ENCODE measurements at places on chromosomes 16 and 17.
A peak's percentile ranks its signal among the peaks of the same experiment; 100 is the strongest.

DNA sequence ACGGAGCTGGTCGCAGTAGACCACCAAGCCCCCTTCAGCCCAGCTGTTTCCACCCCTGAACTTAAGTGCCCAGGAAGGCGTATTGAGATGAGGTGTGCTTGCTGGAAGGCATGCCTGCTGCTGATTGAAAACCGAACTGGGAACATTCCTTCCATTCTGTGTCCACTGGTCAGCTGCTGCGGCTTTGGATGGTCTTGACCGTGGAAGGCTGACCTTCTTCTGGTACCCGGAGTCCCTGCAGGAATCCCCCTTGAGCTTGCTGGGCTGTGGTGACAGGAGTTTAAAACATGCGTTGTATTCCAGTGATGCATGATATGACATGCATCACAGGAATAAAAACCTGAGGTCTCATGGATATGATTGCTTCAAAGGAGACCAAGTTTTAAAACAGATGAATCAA lies 31.4 kb downstream of the IL4R start:
- DNase-seq, result no peak

DNA sequence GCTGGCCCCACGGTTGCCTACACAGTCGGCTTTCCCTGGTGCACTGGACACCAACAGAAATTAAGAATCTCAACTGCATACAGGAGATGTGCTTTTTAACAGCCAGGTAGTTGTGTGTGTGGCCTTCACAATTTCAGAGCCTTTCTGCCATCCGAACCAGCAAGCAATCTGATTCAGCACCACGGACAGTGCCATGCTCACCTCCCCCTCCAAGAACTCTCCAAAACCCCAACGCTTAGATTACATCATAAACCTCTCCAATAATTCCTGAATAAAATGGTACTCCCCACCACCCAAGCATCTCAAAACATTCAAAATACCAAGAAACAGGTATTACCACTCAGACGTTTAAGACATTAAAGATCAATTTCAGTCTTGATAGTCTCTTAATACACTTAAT lies 31.8 kb downstream of the USP7 start:
- peak; percentile 24 for DNase-seq

GRCh38 chr16:55938126-55938525 lies 63.0 kb upstream of the CES5A start:
- DNase-seq, result no peak

- no peak for DNase-seq
These were observed 195.5 kb upstream of the CCL2 start for GRCh38 chr17:34059423-34060220.

DNA sequence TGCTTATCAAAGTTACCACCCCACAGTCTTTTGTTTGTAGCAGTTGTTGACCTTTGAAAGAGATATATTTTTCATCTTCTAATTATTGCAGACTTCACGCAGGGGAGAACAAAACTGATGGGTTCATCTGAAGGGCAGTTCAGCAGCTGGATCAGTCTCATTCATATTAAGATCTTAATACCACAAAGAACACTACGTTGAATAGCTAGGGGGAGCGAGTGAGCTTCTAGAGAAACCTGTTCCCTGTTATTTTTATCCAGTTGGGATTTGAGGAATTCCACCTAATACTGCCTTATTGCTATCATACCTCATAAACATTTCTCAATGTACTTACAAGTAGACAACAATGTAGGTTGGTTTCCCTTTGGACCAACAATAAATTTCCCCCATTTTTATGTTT lies 306.1 kb upstream of the KIF2B start:
- peak; percentile 2 for DNase-seq

DNA sequence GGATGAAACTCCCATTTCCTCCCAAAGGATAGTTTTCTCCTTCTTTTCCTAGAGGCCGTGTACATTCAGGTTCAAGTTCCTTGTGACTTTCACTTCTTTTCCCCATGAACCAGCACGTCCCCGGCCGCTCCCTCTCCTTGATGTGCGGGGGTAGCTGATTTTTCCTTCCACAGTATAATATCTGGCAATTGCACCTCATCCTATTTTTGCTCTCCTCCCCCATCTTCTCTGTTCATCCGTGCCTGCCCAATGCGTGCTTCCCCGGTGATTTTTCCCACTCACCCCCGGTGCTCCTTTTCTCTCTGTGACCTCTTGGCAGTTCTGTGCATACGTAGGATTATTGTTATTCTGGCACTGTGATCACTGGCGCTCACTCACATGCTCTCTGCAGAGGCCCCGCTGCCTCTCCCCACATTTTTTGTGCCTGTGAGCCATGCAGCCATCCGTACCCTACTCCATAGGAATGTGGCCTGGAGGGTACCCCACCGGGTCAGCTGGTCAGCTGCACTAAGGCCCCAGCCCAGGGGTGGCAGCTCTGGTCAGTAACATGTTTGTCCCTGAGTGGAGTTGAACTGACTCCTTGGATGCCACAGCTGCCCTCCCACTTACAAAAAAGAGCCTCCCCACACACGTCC lies 100.0 kb downstream of the NTN1 start:
- DNase-seq, result no peak

- DNase-seq, result peak; percentile 96
These were observed 25.6 kb downstream of the SOST start for GRCh38 chr17:43732958-43733357.

DNA sequence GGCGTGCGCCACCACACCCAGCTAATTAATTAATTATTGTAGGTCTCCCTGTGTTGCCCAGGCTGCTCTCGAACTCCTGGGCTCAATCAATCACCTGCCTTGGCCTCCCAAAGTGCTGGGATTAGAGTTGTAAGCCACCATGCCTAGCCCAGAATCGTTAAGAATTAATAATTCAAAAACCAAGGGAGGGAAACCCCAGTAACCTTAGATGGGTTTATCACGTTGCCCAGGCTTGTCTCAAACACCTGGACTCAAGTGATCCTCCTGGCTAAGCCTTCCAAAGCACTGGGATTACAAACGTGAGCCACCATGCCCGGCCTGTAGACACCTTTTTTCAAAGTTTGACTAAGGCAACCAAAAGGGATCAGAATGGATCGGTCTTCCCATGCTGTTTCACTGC lies 21.6 kb downstream of the CD300LF start:
- no peak for DNase-seq

- no peak for DNase-seq
These were observed 173.8 kb downstream of the CDH8 start for GRCh38 chr16:61862221-61863155.

DNA sequence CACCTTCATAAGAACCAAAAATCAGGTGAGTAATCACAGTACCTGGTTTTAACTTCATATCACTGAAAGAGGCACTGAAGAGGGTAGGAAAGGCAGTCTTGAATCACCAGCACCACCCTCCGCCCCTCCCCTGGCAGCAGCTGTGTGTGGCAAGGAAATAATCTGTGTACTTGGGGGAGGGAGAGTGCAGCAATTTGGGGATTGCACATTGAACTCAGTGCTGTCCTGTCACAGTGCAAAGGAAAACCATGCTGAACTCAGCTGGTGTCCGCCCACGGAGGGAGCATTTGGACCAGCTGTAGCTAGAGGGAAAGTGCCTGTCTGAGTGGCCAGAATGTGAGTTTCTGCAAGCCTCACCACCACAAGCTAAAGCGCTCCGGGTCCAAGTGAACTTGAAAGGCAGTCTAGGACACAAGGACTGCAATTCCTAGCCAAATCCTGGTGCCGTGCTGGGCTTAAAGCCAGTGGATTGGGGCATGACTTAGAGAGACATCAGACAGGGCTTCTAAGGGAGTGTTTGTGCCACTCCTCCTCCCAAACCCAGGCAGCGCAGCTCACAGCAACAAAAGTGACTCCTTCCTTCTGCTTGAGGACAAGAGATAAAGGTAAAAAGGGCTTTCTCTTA lies 39.7 kb upstream of the ALDH3A1 start:
- DNase-seq, result no peak

GRCh38 chr17:72025113-72025512 lies 95.7 kb upstream of the SOX9 start:
- no peak for DNase-seq

DNA sequence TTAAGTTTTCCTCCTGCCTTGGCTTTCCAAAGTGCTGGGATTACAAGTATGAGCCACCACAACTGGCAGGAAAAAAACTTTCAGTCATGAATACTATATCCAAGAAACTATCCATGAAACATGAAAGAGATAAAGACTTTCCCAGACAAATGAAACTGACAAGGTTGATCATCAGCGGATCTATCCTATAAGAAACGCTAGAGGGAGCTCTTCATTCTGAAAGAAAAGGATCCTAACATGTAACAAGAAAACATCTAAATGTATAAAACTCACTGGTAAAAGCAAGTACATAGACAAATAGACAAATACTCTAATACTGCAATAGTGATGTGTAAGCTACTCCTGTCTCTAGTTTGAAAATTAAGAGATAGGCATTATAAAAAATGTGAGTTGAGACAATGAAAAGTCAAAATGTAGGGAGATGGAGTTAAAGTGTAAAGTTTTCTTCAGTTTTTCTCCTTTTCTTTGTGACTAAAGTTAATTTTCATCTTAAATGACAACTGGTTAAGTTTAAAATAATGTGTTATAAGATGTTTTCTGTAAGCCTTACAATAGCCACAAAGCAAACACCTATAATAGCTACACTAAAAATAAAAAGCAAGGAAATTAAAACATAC lies 79.6 kb upstream of the TEKT1 start:
- peak; percentile 53 for DNase-seq

DNA sequence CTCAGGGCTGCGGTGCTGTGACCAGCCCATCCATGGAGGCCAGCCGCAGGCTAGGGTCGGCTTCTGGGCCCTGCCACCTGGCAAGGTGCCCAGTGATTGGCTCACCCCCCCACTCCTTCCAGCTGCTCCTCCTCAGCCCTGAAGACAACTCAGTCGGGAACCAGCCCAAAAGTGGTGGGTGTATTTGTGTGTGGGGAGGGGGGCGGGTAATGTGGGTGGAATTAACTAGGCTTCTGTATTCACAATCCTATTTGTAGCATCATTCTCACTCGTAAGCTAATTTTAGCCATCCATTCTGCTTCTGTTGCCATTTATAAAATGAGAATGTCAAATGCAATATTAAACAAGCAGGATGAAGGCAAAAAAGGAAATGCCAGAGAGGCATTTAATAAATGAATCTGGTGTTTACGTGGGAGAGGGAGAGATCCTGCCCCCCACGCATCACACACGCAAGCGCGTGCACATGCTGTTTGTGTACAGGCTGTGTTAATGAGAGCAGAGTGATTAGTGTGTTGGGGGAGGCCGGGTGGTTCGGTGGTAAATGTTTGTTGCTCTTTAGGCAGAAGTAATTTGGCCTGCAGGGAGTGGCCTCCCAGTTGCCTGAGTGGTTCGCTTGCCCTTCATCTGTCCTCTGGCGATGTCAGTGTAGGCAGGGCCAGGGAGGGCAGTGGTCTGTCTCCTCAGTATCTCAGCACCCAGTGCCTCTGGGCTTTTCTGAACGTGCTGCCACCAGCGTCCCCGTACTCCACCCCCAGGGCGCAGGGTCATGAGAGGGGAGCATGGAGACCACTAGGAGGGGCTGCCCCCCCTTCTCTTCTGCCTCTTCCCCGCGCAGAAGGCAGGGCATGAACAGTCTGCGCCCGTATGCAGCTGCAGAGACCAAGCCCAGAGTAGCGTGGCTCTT lies 140.1 kb downstream of the CCDC182 start:
- DNase-seq, result no peak

GRCh38 chr17:31328160-31328535 lies 6.7 kb upstream of the EVI2A start:
- DNase-seq, result peak; percentile 22

- no peak for DNase-seq
These were observed 238.5 kb downstream of the SOX9 start for GRCh38 chr17:72359274-72359673.

GRCh38 chr17:53127331-53127730 lies 695.4 kb upstream of the KIF2B start:
- DNase-seq, result no peak

DNA sequence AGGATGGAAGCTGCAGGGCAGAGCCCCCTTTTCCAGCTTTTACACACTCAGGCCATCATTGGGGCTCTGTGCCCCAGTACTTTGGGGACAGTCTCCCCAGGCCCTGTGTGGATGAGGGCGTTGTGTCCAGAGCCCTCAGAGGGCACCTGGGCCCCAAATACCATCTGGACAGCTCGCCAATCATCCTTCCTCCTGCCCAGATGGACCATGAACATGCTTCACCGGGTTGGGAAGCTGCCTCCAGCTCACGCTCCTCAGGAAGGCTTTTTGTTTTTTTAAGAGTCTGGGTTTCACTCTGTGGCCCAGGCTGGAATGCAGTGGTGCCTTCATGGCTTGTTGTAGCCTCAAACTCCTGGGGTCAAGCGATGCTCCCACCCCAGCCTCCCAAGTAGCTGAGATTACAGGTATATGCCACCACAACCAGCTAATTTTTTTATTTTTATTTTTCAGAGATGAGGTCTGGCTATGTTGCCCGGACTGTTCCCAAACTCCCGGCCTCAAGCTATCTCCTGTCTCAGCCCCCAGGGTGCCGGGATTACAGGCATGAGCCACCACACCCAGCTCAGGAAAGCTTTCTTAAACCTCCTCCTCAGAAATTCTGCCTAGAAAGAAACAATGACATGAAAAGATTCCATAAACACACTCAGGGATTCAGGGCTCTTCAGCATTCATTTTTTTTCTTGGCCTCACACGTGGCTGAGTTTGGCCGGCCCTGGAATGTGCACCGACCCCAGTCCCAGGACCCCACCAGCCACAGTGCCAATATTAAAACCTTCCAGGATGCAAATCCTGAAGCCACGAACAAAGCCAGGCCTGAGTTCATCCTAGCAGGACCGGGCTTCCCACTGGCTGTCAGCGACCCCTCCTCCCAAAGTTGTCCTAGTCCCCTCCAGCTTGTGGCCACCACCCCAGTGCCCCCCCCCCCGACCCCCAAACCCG lies 27.4 kb upstream of the ZNF423 start:
- DNase-seq, result no peak

DNA sequence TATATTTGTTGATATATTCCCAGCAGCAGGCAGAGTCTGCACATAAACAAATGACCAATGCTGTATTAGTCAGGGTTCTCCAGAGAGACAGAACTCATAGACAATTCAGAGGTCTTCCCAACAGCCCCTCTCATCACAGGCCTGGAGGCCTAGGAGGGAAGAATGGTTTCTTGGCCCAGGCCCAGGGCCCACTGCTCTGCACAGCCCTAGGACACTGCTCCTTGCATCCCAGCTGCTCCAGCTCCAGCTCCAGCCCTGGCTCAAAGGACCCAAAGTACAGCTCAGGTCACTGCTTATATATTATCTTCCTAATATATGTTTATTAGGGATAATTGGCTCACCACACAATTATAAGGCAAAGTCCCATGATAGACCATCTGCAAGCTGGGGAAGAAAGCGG lies 749.9 kb downstream of the KCNJ2 start:
- no peak for DNase-seq

- no peak for DNase-seq
These were observed 273.9 kb downstream of the HAPSTR1 start for GRCh38 chr16:9365370-9365728.

- peak; percentile 26 for DNase-seq
These were observed 1.0 kb downstream of the RHBDF2 start for GRCh38 chr17:76500074-76500746.

- DNase-seq, result no peak
These were observed 7.5 kb downstream of the ZNF205 start for GRCh38 chr16:3119701-3120408.

GRCh38 chr17:17876959-17877528 lies 40.3 kb upstream of the SREBF1 start:
- no peak for DNase-seq

- DNase-seq, result no peak
These were observed 15.2 kb upstream of the SRRM2 start for GRCh38 chr16:2737238-2737605.

- peak; percentile 86 for DNase-seq
These were observed 112.1 kb downstream of the UTP18 start for GRCh38 chr17:51372345-51373004.

Data from M059J (cell line).